Esophagus mucosa (tissue), 1 donor: ENCODE measurements at places on chromosomes 3 and 15. TPM values are rescaled to one million over a fixed set of nuclear protein-coding genes. Genes with fewer than 3 reads are reported as not detected.

GRCh38 chr3:88033808-88034207, 25.0 kb downstream of the CGGBP1 start:
- ATAC-seq = no peak

DNA sequence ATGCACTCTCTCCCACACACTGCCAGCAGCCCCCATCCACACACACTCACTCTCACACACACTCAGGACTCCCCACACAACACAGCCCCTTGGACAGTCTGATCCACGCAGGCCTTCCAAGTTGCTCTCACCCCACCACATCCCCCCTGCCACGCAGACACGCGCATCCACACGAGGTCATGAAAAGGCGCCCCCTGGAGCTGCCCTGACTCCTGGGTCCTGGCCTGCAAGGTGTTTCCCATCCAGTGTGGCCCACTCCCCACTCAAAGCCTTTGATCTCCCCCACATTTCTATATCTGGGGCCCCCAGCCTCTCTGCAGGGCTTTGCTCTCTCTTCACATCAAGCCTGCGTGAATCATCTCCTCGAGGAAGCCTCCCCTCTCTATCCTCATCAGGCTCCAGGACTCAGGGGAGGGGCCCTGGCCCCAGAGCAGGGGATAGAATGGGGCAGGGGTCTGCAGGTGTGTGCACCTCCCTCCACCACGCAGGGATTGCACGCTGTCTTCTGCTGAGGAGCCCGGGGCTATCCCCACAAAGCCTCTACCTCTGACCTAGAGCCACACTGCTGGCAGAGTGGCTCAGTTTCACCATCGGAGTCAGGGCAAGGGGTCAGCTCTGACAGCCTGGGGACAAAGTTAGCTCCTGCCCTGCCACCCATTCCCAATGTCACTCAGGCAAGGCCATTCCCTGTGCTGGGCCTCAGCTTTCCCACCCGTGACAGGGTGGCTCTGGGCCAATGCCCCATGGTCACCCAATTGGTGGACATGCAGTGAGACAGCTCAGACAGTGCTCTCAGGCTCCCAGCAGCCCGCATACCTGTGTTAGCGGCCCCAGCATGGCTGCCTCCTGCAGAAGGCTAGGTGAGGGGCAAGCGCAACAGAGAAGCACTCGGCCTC, 6.4 kb downstream of the MYL3 start:
- no peak for ATAC-seq

- no peak for ATAC-seq
Observed at GRCh38 chr3:9452417-9452816, 55.0 kb downstream of the SETD5 start.

DNA sequence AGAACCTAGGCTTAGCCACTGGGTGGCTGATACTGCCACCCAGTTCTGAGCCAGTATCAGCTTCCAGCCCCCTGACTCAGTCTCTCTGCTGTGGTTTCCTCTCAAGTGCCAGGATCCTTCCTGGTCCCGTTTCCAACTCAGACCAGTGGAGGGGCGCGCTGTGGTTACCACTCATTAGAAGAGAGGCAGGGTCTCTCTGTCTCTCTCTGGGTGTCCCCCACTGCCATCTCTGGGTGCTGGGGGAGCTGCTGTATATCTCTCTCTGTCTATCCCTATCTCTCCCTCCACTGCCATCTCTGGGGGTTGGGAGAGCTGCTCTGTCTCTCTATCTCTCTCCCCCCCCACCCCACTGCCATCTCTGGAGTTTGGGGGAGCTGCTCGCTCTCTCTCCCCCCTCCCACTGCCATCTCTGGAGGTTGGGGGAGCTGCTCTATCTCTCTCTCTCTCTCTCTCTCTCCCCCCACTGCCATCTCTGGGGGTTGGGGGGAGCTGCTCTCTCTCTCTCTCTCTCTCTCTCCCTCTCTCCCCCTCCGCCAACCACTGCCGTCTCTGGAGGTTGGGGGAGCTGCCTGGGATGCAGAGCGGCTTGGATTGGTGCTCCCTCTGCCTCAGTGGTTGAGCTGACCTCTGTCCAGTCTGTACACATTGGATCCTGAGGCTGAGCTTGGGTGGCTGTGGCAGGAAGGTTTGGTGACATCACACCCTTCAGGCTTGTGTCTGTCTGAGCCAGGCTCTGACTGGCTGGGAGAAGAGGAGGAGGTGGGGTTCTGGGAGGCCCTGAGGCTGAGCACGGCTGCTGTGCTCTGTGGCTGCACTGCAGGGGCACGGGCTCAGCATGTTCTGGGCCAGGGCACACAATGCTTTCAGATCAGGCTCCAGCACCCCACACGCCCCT, 98.9 kb downstream of the APBA2 start:
- no peak for ATAC-seq

DNA sequence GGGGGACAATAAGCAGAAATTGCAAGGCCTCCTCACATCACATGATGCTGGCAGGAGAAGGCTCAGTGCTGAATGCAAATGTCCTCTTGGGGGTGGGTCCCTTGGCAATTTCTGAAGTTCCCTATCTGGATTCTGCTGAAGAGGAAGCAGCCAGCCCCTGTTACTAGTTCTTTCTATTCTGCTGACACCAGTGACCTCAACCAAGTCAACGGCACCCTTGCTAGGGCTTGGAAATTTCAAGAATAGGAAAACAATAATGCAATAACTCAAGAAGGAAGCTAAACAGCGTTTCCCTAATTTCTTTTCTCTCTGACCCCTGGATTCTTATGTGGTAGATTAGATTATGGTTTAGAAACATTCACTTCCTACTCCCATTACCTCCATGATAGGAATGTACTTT, 46.2 kb upstream of the FOXP1 start:
- no peak for ATAC-seq

- no peak for ATAC-seq
Observed at GRCh38 chr3:85304360-85304964, 345.7 kb downstream of the CADM2 start.

Gene STRIT1
- total RNA-seq = not detected

Gene TRA2B
- 86.0 TPM for total RNA-seq

DNA sequence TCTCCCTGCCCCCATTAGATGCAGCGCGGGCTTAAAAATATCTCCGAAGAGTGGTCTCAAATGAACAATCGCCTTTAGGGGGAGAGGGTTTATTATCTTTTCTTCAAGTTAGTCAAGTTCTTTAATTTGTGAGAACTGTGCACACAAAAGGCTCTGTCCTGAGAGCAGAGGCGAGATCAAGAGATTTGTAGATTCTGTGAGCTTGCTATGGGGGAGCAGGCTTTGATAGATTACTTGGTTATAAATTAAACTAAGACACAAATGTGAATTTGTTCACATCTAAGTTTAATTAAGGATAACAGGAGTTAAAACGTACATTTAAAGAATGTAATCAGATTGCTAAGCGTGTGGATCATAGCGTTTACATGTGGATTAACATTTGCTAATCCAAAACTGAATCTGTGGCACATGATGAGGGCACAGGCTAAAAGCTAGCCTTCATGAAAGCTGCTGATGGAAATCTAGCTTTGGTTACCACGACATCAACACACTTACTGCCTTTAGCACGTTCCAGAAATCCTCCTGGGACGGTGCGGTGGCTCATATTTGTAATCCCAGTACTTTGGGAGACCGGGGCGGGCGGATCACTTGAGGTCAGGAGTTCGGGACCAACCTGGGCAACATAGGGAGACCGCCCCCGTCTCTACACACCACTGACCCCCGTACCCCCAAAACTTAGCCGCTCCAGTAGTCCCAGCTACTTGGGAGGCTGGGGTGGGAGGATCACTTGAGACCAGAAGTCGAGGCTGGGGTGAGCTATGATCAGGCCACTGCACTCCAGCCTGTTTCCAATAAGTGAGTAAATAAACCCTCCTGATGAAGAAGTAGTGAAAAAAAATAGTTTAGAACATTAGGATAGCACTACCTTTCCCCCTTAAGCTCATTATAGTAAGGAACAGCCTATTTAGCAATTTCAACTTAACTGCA, 1.0 kb upstream of the PRTG start:
- ATAC-seq = no peak

DNA sequence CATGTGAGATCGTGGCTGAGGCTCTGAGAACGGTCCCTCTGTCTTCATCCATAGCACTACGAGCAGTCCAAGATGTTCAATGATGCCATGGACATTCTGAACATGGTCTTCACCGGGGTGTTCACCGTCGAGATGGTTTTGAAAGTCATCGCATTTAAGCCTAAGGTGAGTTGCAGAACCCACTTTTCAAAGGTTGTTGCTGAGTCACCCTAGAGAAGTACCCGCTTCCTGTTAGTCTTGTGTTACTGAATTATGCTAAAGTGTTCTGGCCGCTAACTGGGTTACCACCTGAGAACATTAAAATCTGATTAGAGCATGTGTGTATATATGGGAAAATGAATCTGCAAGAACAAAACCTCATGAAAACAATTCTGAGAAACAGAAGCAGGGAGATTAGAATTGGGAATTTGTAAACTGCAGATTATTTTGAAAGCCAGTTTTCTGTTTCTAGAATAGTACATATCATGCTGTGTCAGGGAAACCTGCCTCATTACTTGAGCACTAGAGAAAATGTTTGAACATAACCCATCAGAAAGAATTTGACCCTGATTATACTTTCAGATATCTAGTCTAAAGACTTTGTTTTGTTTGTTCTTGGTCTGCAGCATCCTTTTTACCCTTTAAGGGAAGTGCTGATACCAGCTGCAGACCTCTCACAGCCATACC, 92.6 kb downstream of the CHDH start:
- ATAC-seq = no peak

- no peak for ATAC-seq
Observed at GRCh38 chr15:89664441-89665350, 9.4 kb upstream of the KIF7 start.

GRCh38 chr15:96160269-96160668, 170.2 kb upstream of the NR2F2 start:
- no peak for ATAC-seq
